ENCODE measurements at places on chromosomes 11 and 22.

DNA sequence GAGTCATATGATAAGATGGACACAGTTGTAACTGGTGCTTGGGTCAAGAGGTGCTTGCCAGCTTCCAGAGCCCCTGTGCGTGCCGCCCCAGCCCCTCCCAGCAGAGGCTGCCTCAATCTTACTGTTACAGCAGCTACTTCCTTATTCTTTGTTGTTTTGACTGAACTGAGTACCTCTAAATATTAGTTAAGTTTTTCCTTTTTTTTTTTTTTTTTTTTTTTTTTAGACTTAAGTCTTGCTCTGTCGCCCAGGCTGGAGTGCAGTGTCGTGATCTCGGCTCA lies 8.8 kb downstream of the ZBED4 start:
- no peak for DNase-seq

DNA sequence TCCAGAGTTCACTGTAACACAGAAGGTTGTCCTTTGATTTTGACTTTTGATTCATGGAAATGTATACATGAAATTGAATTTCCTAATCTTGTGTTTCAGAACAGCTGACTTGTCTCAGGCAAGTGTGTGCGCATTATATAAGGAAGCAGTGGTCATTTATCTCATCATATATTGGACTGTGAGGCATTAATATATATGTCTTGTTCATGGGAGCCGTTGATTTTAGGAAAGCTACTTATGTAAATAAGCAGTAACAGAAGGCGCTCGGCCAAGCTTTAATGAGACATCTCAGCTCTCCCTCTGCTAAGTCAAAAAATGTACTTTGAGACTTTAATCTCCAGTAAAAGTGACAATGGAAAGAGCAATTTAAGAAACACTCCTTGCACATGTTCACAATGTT lies 100.5 kb downstream of the PDHX start:
- no peak for DNase-seq

GRCh38 chr11:78304201-78304600 lies 113.4 kb downstream of the GAB2 start:
- no peak for DNase-seq

- DNase-seq = no peak
Observed at GRCh38 chr11:83956119-83956697, 670.0 kb upstream of the CCDC90B start.
